Sciatic nerve (tissue), 2 donors: ENCODE measurements at places on chromosomes 13 and 19. TPM values are rescaled to one million over a fixed set of nuclear protein-coding genes. Genes with fewer than 3 reads are reported as not detected.

CFD gene
- total RNA-seq = 405 TPM

NUFIP1 gene
- total RNA-seq = 6.3 TPM

SBK2 gene
- total RNA-seq = not detected

ZNF470 gene
- 9.2 TPM for total RNA-seq

LRRC63 gene
- total RNA-seq = 0.49 TPM

ZNF723 gene
- total RNA-seq = not detected

FUT1 gene
- total RNA-seq = 3.6 TPM

IRGC gene
- total RNA-seq = not detected

ICAM5 gene
- 1.6 TPM for total RNA-seq

PET100 gene
- 95.1 TPM for total RNA-seq

CAPS gene
- 80.2 TPM for total RNA-seq

CCNA1 gene
- 0.85 TPM for total RNA-seq

IFNL1 gene
- total RNA-seq = not detected

FAM216B gene
- not detected for total RNA-seq

CPB2 gene
- total RNA-seq = not detected

ZNF708 gene
- total RNA-seq = 24.1 TPM

MEDAG gene
- 73.2 TPM for total RNA-seq

ZNF99 gene
- 0.49 TPM for total RNA-seq

PPM1N gene
- 1.8 TPM for total RNA-seq

KLC3 gene
- total RNA-seq = not detected

THOP1 gene
- 29.1 TPM for total RNA-seq

FCGBP gene
- 83.1 TPM for total RNA-seq

KLK12 gene
- not detected for total RNA-seq

SLC27A5 gene
- 10.1 TPM for total RNA-seq

ALDH16A1 gene
- total RNA-seq = 23.0 TPM

ZNF728 gene
- total RNA-seq = 4.0 TPM

PSG6 gene
- total RNA-seq = not detected

SSC5D gene
- total RNA-seq = 13.5 TPM

KIR2DL4 gene
- not detected for total RNA-seq

CYP2S1 gene
- 1.1 TPM for total RNA-seq

GAPDHS gene
- total RNA-seq = not detected

ANKLE1 gene
- total RNA-seq = 1.7 TPM

RGL3 gene
- 14.4 TPM for total RNA-seq

COL4A2 gene
- 417 TPM for total RNA-seq

RNF17 gene
- total RNA-seq = not detected

LYPD3 gene
- total RNA-seq = 1.6 TPM

MTUS2 gene
- total RNA-seq = not detected

RABAC1 gene
- total RNA-seq = 133 TPM

NANOS2 gene
- total RNA-seq = not detected

TIMM44 gene
- 49.6 TPM for total RNA-seq

BBC3 gene
- total RNA-seq = 5.4 TPM

TMIGD2 gene
- total RNA-seq = 0.85 TPM

SRRM5 gene
- 0.58 TPM for total RNA-seq

ZNF44 gene
- total RNA-seq = 17.5 TPM

EPS8L1 gene
- total RNA-seq = 1.2 TPM

C19orf85 gene
- total RNA-seq = not detected

CD37 gene
- 21.3 TPM for total RNA-seq

FCER2 gene
- 3.7 TPM for total RNA-seq

AKAP8 gene
- 51.9 TPM for total RNA-seq

ZNF468 gene
- total RNA-seq = 12.8 TPM

NAPSA gene
- total RNA-seq = 3.4 TPM

SIPA1L3 gene
- 26.1 TPM for total RNA-seq
